Germinal center (tissue), 1 donor: ENCODE measurements at places on chromosomes 12 and 14.

DNA sequence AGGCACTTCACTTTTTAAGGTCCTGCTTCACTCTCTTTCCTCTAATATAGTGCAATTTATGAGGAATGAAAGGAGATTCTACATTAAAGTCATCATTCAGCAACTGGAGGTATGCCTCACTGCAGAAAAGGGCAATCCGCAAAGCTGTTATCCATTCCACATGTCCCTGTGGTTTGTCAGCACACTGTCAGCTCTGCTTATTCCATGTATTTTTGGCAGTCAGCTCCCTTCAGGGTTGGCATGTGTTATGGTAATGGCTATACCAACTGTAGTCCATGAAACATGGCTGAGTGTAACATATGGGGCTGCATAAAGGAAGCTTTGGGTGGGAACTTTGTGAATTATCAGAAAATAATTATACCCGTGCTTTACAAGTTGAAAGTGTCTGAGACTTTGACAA lies 154.1 kb downstream of the GALC start:
- DNase-seq: no peak

DNA sequence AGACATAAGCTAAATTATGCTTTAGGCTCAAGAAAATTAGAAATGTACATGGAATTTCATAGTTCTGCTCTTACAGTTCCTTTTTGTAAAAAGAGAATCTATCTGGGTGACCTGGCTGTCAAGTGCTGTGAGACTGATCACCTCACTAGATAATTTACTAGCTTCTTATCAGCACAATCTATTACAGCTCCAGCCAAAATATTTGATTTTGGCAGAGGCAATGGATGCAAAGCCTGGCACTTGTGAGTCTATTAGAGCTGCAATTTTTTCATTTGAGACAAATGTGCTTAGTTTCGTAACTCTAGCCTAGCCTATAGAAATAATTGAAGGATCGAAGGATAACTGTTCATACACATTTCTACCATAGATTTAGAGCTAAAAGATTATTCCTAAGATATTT lies 927.5 kb downstream of the SLC6A15 start:
- no peak for DNase-seq

DNA sequence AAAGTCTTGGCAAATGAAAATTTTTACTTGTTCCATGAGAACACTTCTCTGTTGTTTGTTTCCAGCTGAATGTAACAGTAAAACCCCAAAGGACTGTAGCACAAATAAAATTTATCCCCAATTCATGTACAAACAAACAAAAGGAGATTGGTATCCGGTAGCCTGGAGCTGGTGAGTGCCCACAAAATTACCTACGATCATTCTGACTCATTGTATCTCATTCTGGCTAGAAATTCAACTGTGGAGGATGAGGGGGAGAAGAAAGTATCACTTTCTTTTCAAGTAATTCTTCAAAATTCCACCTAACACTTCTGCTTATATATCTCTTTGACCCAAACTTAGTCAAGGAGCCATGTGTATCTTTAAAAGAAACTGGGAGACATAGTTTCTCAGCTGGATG lies 268.5 kb downstream of the ALG10B start:
- no peak for DNase-seq

DNA sequence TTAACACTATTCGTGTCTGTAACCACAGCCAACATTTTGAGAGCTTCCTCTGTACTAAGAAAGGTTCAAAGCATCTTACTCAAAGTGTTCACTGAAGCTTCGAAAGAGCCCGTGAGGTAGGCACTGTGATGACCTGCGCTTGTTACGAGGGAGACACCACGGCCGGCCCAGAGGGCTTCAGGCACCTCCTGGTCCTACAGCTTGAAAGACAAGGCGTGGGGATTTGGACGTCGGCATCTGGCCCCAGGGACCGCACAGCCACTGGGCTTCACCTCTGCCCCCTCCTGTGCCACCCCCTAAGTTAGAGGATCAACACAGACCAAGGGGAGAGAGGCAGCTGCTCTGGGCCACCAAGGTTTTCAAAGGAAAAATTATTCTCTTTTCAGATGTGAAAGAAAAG lies 75.6 kb downstream of the RIMBP2 start:
- no peak for DNase-seq

GRCh38 chr12:22014041-22014782 lies 31.8 kb upstream of the CMAS start:
- DNase-seq: no peak

GRCh38 chr12:61701471-61701870 lies 558.7 kb upstream of the USP15 start:
- no peak for DNase-seq

DNA sequence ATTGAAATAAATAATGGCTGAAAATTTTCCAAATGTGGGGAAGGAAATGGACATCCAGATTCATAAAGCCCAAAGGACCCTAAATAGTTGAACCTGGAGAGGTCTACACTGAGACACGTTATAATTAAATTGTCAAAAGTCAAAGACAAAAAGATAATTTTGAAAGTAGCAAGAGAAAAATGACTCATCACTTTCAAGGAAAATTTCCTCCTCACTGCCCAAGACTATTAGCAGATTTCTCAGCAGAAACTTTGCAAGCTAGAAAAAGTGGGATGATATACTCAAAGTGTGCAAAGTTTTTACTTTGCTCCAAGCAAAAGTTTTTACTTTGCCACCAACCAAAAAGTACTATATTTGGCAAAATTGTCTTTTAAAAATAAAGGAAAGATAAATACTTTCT lies 15.9 kb upstream of the KRT83 start:
- DNase-seq: no peak

- DNase-seq: no peak
Observed at GRCh38 chr14:102278631-102278935, 26.4 kb downstream of the MOK start.

- DNase-seq: no peak
Observed at GRCh38 chr12:77102123-77102522, 36.8 kb upstream of the E2F7 start.

- no peak for DNase-seq
Observed at GRCh38 chr14:102282751-102283465, 22.1 kb downstream of the MOK start.

DNA sequence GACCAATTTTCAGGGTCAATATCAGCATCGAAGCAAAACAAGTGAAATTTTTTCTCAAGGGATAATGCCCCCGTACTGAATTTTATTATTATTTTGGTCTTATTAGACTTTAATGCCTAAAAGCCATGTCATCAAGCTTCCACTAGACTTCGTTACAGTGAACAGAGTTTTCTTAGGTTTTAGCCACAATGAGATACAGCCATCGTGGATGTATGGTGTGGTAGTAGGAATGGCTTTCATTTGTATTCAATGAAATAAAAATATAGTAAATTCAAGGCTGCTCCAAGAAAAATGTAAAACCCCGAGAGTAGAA lies 11.7 kb downstream of the TAOK3 start:
- no peak for DNase-seq

DNA sequence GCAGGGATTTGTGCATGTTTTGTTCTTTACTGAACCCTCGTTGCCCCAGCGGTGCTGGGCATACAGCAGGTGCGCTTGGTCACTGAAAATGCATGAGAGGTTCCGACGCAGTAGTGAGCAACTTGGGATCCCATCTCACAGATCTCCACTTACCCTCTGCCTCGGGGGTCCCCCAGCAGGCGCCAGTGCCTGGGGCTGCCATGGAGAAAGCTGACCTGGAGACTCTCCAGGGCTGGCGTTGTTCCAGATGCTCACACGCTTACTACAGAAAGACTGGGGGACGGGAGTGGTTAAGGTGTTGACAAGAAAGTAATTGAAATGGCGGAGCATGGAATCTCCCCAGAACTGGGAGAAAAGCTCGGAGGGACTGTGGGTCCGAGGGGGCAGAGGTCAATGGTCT lies 14.2 kb downstream of the GLT1D1 start:
- no peak for DNase-seq

GRCh38 chr12:98939350-98939749 lies 294.3 kb downstream of the APAF1 start:
- DNase-seq: no peak

GRCh38 chr12:66862356-66862985 lies 183.6 kb upstream of the GRIP1 start:
- no peak for DNase-seq

DNA sequence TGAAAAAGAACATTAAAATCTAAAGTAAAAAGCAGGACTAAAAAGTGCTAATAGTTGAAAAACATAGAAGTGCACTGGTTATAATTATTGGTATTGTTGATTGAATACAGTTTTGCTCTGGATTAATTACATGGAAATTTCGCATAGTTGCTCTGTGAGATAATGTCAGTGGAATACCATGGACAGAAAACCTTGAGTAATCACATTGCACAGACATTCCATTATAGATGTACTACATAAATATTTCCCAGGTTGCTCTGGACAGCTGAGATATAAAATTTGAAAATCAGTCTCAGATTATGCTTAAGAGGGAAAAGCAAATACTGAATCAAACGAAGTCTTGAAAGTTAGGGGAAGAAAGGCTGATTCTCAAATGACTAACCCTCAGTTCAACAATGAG lies 439.3 kb upstream of the FLRT2 start:
- no peak for DNase-seq

- DNase-seq: no peak
Observed at GRCh38 chr12:122981036-122981471, 573 bp downstream of the ARL6IP4 start.

DNA sequence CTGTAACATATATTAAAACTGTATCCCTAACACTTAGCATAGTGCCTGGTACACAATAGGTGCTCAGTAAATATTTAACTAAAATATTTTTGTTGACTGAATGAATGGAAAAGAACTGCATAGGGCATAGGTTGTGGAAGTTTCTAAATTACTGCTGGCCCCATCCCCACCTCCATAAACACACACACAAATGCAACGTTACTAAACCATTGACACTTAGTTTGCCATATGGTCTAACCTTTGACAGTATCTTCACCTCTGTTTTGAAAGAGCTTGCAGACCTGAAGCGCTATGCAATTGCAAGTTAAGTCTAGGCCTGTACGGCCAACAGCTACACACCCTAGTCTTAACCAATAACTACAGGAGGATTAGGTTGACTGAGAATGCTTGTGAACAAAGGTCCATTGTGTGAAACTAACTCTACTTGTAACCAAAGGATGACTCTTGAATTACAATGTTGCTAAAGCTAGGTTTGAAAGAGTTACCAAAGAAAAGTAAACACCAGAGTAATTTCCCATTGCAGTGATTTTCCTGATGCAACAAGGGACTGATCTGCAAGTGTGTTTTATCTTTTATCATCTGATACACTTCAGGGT lies 924 bp upstream of the MANSC1 start:
- no peak for DNase-seq

DNA sequence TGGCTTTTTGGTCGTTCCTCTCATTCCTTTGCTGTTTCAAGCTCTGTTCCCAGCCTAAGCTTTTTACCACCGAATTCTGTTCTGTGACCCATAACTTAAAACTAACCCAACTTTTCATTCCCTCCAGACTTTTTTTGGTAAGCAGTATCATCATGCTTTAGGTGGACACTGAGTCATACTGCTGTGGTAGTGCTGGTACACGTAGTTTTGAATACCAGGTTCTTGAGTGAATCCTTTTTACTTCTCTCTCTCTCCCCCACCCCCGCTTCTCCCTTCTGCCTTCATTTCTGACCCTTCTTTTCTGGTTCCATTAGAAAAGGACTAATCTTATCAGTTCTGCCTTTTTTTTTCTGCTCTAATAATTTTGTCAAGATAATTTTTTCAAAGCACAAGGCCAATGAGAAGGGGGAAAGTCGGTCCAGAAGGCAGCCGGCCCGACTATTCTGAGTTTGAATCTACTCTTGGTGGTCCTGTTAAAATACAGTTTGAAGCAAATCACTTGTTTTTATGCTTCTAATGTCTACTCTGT lies 2.3 kb upstream of the MDM2 start:
- DNase-seq: no peak

GRCh38 chr14:50928002-50928635 lies 16.2 kb downstream of the PYGL start:
- DNase-seq: no peak

DNA sequence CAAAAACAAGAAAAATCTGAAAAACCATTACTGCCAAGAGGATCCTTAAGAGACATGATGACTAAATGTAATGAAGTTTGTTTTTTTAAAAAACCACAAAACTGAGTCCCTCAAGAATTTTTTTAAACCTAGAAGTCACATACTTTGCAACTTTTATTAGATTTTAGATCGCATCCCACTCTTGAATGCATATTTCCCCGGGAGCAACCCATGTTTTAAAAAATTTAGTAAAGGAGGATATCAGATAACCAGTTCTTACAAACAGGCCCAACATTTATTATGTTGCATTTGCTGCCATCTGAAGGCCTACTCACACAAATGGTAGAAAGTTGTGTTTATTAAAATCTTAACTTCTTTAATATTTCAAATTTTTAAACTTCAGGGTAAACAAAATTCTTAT lies 44.3 kb upstream of the CCT2 start:
- no peak for DNase-seq

- no peak for DNase-seq
Observed at GRCh38 chr12:105858981-105859710, 279.6 kb downstream of the NUAK1 start.

DNA sequence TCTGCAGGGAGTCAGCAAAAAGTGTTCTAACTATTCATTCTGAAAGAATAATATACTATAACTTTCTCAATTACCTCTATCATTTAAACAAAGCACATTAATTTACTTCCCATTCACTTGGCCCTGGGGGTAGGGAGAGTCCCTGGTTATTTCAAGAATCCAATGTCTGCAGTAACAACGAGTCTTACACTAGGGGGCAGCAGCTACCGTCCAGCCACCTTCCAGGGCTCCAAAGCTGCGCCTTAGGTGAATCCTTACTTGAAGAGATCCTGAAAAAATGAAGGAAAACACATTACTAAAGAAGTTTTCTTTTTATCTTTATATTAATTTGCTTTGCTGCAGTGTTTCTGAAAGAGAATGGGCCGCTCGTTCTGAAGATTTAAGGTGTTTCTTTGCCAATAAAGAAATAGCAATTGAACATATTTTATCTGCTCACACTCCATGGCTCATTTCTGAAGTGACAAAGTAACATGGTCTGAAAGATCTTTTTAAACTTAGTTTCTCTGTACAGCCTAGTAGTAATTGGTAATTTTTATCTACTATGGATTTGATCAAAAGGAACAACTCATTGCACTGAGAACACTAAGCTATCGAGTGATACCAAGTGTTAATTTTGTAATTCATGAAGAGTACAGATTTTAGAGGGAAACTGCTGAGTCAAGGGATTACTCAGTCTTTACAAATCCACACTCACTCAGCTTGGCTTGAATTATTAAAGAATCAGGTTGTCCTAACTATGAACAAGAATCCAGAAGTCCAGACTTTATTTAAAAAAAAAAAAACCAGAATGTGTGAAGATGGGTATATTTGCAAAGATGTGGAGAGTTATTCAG lies 27.6 kb downstream of the BHLHE41 start:
- peak; percentile 76 for DNase-seq
